Amniotic epithelial cell (primary cell): ENCODE measurements at places on chromosomes 13 and 19.
A peak's percentile ranks its signal among the peaks of the same experiment; 100 is the strongest.

DNA sequence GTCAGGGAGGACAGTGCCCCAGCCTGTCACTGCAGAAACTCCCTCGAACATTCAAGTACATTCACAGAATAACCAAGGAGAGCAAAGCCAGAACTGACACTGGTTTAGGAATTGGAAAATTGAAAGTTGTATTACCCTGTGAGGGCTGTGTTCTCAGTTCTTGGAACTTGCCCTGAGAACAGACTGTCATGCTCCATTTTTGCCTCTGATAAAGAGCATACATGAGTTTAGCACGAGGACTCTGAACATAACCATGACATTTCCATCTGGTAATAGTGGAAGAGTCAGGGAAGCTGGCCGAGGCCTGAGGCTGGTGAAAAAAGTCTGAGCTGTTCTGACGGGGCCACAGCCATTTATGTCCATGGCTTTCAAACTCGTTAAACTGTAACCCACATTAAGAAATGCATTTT lies 15.2 kb upstream of the SLC25A30 start:
- DNase-seq, result no peak

DNA sequence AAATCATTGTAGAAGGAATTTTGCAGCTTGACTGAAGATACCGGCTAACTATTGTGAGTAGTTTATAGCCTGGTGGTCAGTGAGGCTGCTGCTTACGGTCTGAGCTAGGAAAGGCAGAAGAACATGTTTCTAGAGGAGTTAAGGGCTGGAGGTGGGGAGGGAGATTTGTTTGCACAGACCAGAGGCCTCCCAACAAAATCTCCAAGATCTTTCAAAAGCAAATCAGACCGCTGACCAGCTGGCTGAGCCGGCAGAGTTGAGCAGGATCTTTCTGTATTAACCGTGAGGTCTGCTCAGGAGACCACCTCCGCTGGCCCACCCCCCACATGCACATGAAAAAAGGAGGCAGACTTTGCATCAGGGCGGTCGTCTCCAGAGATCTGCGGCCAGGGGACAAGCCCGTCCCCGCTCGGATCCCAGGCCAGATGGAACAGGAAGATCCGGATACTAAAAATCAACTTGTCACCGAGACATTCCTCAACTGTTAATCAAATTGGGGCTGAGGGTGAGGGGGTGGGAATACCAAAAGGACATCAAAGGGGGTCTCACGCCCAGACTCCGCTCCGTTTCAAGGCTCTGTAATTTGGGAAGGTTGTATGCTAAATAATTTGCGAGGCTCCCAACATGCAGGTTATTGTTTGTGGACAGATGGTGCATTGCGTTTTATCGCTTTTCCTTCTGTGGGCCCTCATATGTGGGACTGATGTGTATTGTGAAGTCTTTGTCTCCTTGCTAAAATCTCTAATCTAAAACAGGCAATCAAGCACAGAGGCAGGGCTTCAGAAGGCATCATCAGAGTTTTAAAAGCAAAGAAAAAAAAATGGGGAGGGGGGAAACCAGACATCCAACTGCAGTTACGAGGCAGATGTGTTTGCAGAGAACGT lies 319.0 kb downstream of the ZNF536 start:
- DNase-seq, result no peak

DNA sequence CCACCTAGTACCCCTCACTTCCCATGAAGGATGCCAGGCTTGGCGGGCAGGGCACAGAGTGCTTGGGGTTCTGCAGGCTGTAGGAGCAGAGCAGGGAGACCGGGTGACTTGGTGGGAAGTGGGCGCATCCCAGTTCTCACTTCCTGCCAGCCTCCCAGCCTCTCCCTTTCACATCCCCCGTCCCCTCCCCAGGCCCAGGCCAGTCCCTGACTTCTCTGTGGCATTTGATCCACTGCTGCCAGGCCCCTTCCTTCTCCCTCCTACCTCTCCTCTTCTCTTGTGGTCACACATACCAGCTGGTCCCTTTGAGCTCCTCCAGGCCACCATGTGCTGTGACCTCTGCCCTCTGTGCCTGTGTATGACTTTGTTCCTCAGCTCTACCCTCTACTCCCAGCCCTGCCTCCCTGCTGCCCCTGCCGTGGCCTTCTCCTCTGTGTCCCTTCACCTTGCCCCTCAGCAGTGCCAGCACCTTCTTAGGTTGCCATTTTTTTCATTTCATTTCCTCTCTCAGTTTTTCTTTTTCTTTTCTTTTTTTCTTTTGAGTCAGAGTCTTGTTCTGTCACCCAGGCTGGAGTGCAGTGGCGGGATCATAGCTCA lies 19.5 kb downstream of the MYO1F start:
- DNase-seq, result no peak

DNA sequence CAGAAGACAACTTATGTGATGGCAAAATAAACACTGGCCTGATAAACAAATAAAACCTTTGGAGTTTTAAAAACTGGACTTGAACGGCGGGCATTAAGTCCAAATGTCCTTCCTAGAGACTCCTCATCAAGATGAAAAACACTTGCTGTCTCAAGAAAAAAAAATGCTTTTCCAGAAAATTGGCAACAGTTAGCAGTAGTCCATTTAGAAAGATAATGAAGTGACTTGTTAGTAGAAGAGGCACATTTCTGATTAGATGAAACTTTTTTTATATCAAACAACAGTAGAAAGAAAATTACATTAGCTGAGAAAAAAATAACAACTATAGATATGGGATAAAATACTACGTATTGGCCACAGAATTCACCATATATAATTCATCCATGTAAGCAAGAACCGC lies 1750.7 kb upstream of the PCDH20 start:
- no peak for DNase-seq

DNA sequence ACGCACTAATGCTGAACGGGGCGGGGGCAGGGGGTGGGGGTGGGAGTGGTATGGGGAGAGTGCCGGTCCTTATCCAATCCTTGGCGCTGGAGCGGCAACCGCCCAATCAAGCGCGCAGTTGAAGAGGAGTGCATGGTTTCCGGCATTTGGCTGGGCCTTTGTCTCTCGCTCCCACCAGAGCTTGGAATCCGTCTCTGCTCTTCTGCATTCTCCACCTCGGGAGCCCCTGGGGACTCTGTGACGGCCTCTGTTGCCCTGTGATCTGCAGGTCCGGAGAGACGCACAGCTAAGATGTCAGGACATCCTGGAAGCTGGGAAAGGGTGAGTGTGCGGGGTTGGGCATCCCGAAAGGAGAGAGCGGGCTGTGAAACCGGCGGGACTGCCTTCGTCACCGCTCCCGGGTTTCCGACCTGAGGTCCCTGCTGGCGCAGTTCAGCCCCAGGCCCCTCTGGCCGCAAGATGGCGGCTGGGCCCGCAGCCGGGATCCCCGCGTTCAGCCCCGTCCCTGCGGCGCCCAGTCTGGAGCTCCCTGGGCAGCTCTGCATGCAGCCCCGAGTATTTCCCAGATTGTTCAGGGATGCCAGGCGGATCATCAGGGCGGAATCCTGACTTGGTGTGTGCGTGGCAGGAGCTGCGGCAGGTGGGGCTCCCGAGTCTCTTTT lies 53.6 kb upstream of the ZNF254 start:
- peak; percentile 93 for DNase-seq

- peak; percentile 90 for DNase-seq
Observed at GRCh38 chr13:90201676-90202460, 1145.6 kb upstream of the MIR17HG start.

DNA sequence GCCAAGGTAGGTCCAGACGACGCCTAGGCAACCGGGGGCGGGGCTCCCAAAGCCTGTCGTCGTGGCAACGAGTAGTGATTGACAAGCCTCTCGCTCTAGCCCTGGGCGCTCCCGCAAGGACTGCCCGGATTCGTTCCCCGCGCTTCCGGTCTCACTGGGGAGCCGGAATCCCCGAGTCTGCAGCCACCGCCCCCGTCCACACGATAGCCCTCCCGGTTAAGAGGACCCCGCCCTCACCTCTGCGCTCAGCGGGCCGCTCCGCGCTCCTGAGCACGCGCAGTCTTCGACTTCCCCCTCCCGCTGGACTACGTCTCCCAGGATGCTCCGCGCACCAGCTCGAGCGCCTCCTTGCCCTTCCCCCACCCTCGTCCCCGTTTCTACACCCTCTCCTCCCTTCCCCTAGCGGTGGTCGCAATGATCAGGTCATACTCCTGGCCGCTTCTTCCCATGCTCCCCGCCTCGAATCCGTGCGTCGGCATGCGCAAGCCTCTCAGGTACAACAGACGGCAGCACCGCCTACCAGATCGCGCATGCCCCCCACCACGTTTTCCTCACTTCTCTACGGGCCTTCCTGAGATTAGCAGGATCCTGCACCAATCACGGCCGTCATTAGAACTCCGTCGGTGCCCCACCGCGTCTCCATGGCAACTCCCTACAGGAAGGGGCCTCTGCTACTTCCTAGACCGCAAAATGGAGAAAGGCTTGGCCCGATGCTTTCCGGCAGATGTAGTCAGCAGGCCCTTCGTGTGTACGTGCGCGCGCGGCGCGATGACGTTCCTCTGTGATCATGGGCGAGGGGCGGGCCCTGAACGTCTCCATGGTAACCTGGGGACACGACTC lies at the start of gene MZF1:
TSS of gene MZF1 (minus strand) at position 518 of the 840 bp plus-strand sequence. CDS start 1,946 bp downstream, outside the sequence.
- peak; percentile 100 for DNase-seq

- DNase-seq, result peak; percentile 74
Observed at GRCh38 chr19:15126131-15126910, 19.1 kb downstream of the SYDE1 start.

GRCh38 chr19:31378404-31378803 lies 29.2 kb upstream of the TSHZ3 start:
- peak; percentile 78 for DNase-seq

DNA sequence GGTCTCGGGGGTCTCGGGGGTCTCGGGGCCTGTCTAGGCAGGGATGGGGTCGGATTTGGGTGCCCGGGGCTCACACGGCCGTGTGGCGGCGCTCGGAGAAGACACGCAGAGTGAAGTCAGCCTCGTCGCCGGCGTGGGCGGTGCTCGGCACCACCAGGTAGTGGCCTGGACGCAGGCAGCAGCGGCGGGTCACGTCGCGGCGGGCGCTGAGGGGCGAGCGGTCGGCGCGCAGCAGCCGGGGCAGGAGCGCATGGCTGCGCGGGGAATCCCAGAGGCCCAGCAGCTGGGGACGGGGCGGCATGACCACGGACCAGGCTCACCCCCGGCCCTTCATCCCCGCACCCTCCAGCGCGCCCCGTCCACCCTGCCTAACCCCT lies 8.2 kb downstream of the CAPN12 start:
- DNase-seq, result no peak

DNA sequence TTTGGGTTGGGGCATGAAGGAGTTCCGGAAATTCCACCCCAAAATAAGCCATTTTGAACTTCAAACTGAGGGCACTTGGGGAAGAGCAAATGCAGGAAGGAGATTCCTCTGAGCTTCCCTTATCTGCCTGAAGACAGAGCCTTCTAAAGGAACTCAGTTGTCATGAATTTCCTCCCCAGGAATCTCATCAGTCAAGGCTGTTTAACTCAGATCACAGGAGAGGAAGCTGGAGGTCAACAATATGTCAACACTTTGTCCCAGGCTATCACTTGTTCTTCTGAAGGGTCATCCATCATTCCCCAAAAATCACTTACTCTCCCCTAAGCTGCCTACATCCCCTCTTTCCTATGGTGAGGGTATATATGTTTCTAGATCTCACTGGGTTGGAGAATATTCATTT lies 26.0 kb upstream of the CHST8 start:
- DNase-seq, result no peak

- no peak for DNase-seq
Observed at GRCh38 chr19:30061223-30062064, 119.4 kb downstream of the URI1 start.

DNA sequence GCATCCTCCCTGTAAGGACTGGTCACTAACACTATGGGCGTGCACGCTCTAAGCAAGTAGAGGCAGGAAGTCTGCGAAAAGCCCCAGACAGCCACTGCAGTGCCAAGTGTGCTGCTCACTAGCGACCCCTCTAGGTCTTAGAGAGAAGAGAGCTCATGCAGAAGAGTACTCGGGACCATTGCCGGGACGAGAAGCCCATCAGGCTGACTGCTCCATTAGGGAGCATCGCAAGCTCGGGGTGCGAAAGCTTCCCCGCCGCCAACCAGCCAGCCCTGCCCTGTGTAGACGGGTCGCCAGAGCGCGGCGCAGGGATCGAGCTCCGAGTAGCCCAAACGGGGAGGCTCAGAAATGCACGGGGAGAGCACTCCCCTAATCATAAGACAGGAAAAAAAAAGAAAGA lies 16.6 kb downstream of the POU4F1 start:
- DNase-seq, result no peak

DNA sequence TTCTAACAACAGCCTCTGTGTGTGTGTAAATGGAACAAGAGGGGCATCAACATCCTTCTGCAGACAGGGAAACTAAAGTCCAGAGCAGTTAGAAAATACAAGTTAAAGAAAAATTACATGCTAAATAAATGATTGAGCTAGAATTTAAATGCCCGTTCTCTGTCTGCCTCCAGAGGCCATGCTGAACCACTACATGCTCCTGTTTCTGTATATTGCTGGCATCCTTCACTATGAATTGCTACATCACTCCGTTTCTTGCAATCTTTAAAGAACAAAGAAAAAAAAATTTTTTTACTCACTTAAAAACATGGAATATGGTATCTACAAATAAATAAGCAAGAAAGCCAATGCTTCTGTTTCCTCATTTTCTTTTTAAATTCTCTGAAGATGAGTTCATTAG lies 47.9 kb downstream of the DCT start:
- DNase-seq, result peak; percentile 74

DNA sequence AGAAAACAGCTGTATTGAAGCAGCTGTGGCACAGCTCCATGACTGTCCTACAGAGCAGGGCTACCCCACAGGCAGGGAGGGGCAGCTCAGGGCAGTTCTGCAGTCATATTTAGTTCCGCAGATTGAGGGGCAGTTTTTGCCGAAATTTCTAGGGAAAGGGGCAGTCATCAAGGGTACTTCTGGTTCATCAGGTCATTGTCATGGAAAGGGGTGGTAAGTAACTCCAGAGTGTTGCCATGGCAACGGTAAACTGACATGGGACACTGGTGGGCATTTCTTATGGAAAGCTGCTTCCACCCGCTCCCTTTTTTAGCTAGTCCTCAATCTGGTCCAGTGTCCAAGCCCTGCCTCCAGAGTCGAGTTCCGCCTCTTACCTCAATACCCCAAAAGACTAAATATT lies 702.8 kb downstream of the LIG4 start:
- no peak for DNase-seq

DNA sequence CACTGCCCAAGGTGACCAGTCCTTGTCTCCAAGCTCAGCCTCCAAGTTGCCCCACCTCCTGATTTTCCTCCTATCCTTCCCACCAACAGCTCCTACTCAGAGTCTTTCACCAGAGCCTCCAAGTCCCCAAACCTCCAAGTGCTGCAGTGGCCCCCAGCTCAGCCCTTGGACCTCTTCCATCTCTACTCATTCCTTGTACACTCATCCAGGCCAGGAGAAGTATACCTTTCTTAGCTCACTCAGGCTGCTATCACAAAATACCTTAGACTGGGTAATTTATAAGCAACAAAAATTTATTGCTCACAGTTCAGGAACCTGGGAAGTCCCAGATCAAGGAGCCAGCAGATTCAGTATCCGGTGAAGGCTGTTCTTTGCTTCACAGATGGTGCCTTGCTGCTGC lies 11.3 kb downstream of the ATP7B start:
- no peak for DNase-seq

GRCh38 chr19:39110263-39110967 lies 15.2 kb upstream of the PAK4 start:
- no peak for DNase-seq

DNA sequence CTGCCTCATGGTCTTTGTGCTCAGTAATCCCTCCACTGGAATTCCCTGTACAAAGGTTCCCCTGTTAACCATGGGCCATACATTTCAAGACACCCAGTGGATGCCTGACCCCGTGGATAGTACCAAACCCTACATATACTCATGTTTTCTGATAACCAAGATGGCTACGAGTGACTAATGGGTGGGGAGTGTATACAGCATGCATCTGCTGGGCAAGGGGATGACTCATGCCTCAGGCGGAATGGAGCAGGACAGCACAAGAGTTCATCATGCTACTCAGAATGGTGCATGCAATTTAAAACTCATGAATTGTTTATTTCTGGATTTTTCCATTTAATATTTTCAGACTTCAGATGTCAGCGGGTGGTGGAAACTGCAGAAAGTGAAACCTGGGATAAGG lies 13.3 kb upstream of the FGF9 start:
- peak; percentile 83 for DNase-seq
